ENCODE measurements at places on chromosomes 12 and 14. TPM values are rescaled to one million over a fixed set of nuclear protein-coding genes. Genes with fewer than 3 reads are reported as not detected.

GRCh38 chr14:75469606-75470237 is 41.9 kb downstream of the JDP2 start:
- DNase-seq: no peak

- DNase-seq: no peak
Observed at GRCh38 chr14:92144708-92145107, 22.9 kb downstream of the CPSF2 start.

The ANO2 gene
- total RNA-seq: not detected

The MSRB3 gene
- 0.16 TPM for total RNA-seq

DNA sequence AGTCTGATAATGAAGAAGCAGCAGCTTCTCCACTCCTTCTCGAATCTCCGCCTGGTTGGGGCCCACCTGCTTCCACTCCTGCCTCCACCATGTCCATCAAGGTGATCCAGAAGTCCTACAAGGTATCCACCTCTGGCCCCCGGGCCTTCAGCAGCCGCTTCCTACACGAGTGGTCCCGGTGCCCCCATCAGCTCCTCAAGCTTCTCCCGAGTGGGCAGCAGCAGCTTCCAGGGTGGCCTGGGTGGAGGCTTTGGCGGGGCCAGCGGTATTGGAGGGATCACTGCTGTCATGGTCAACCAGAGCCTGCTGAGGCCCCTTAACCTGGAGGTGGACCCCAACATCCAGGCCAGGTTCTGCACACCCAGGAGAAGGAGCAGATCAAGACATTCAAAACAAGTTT is 381.0 kb upstream of the USP15 start:
- no peak for DNase-seq

The OR10G2 gene
- total RNA-seq: not detected

DNA sequence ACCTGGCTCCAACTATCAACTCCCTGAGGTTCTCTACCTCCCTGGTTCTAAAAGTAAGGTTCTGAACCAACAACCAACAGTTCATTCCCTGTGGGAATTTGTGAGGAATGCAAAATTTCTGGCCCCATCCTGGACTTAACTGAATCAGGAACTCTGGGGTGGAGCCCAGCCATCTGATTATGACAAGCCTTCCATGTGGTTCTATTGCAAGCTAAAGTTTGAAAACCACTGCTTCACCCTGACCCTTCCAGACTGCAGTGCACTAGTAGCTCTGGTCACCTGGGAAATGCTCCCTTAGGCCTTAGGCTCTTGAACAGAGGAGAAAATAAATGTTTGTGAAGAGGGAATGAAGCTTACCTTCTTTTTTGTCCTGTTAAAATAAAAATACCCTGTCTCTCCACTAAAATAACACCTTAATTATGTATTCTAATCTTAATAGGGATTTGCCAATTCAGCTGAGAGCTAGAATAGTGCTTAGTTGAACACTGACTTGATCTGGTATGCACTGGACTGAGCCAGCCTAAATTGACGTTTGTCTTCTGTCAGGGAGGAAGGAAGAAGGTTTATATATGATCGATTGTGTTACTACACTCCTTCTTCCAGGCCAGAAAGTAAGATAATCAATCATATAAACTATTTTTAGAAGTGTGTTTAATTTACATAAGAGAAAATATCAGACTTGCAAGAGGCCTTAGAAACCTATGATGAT is 39.1 kb upstream of the DDHD1 start:
- no peak for DNase-seq

The RILPL2 gene
- 13.6 TPM for total RNA-seq

GRCh38 chr14:96121660-96122395 is 82.7 kb downstream of the C14orf132 start:
- no peak for DNase-seq

- DNase-seq: no peak
Observed at GRCh38 chr12:54020591-54021405, 7.4 kb upstream of the HOXC6 start.

- no peak for DNase-seq
Observed at GRCh38 chr12:97398704-97399103, 63.9 kb upstream of the RMST start.

The PEBP1 gene
- 99.5 TPM for total RNA-seq

- DNase-seq: no peak
Observed at GRCh38 chr14:102927346-102927877, 4.9 kb downstream of the AMN start.

DNA sequence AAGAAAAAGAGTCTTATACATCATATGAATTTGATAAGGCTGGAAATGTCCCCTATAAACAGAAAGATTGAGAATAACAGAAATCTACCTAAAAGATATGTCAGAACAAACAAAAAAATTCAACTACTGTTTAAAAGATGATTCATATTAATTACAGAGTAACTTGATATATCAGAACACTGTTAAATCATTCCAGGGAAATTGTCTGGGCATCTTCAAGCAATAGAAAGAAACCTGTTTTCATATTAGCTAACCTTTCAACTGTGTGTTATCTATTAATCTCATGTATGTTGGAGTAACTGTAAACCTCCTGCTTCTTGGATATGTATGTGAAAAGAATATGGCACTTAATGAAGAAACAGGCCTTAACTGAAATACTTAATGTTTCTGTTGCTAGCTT is 96.7 kb downstream of the NUBPL start:
- no peak for DNase-seq

The OLR1 gene
- total RNA-seq: not detected

- DNase-seq: no peak
Observed at GRCh38 chr12:66187821-66188220, 1.2 kb upstream of the IRAK3 start.

- no peak for DNase-seq
Observed at GRCh38 chr14:100288382-100289185, 17.7 kb downstream of the SLC25A29 start.

DNA sequence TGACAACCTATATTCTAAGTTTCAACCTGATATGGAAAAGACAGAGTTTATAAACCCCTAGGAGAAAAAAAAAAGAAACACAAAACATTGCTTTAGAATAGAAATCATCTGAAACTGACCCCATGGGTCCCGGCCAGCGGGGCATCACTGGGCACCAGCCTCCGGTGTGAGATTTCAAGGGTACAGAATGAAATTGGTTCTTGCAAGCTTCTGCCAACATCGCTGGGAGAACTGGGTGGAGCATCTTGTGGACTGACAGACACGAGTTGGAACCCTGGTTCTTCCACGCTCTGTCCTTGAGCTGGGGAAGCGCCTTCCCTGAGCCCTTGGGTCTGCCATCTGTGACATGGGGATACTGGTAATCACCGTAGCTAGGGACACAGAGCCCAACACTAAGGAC is 173.6 kb downstream of the PHETA1 start:
- no peak for DNase-seq

The USP44 gene
- total RNA-seq: 12.0 TPM

DNA sequence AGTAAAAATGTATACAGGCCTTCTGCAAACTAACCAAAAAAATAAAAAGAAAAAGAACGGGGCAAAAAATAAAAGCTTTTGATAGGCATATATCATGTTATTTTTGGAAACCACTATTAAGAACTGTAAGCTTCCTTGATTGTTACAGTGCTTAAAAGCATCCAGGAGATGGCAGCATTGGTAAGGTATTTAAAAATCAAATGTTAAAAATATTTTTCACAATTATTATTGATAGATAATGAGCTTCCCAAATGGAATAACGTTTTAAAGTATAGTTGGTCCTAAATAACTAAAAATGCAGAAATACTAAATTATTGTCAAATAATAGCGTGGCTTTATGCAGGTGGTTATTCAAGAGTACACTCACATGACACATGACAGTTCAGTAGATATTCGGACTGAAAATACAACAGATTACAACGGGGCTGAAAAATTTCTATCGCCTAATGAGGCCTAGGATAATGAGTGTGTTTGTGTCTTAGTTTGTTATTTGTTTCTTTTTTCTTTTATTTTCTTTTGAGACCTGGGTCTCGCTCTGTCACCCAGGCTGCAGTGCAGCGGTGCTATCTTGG is 127.2 kb upstream of the ATF7IP start:
- no peak for DNase-seq

GRCh38 chr12:49618576-49618975 is 4.8 kb upstream of the PRPF40B start:
- DNase-seq: no peak

- peak; percentile 85 for DNase-seq
Observed at GRCh38 chr12:103505371-103506236, 9.8 kb upstream of the C12orf42 start.
